ACHN (cell line): ENCODE measurements at places on chromosomes 5 and 9.

DNA sequence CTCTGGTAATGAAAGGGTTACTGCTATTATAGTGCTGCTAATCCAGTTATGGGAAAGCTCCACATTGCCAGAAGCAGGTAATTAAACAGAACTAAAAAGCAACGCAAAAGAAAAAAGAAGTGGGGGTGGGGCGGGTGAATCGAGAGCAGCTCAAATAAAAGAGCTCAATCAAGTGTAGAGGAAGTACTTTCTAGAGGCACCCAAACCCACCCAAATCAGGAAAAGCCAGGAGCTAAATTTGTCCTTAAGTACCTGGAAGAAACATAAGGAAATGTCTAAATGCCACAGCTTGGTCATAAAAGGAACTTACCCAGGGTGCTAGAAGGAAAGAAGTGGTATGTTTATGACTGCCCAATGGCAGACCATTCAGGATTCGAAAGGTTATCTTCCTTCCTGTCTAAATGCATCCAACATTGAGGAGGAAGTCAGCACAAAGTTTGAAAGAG is 2.4 kb upstream of the RNF145 start:
- DNase-seq: no peak

GRCh38 chr5:67129768-67130167 is 66.8 kb downstream of the CD180 start:
- no peak for DNase-seq

- peak; percentile 33 for DNase-seq
Measured at GRCh38 chr5:159854916-159855315, 61.4 kb upstream of the ADRA1B start.

GRCh38 chr5:75058986-75059535 is 6.7 kb upstream of the GCNT4 start:
- DNase-seq: no peak

- DNase-seq: peak; percentile 29
Measured at GRCh38 chr5:80686757-80687156, 32.0 kb upstream of the DHFR start.

GRCh38 chr5:99900302-99900852 is 634.8 kb upstream of the FAM174A start:
- peak; percentile 33 for DNase-seq
